CD4-positive, alpha-beta memory T cell (primary cell): ENCODE measurements at places on chromosomes 13 and 19. TPM values are rescaled to one million over a fixed set of nuclear protein-coding genes. Genes with fewer than 3 reads are reported as not detected.

DNA sequence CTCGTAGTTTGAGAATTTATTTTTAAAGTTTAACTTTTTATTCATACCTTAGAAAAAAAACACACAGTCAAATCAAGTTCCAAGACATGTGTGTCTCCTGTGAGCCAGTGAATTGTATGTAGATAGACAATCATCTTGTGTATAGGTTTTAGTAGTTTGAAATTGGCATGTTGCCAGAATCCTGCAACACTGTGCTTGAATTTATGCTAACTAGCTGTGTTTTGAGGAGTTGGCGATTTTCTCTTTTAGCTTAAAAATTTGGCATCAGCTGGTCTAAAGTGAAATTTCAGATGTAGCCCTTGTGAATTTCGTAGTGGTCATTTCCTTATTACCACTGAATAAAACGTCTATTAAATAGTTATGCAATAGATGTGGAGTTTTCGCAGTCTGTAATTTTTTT is 213.2 kb downstream of the ATP8A2 start:
- H3K4me3 ChIP-seq = no peak overlapping the region
- no peak overlapping the region for H3K27ac ChIP-seq
- H3K36me3 ChIP-seq = no peaks in the 10 kb centered on the region

- peak within 1 kb of the TSS; percentile 66 for H3K27ac ChIP-seq
- DNase-seq = peak; percentile 79
- peaks cover 18% of the 10 kb centered on the region for H3K4me1 ChIP-seq
- peaks cover 10% of the 10 kb centered on the region for H3K36me3 ChIP-seq
- peak within 1 kb of the TSS; percentile 89 for H3K4me3 ChIP-seq
- H3K27me3 ChIP-seq = no peaks in the 10 kb centered on the region
Observed at GRCh38 chr19:57947419-57948134, at the start of gene ZNF256. TSS of gene ZNF256 (minus strand) at chr19:57947706. CDS start at chr19:57947474, 232 bp downstream.

DNA sequence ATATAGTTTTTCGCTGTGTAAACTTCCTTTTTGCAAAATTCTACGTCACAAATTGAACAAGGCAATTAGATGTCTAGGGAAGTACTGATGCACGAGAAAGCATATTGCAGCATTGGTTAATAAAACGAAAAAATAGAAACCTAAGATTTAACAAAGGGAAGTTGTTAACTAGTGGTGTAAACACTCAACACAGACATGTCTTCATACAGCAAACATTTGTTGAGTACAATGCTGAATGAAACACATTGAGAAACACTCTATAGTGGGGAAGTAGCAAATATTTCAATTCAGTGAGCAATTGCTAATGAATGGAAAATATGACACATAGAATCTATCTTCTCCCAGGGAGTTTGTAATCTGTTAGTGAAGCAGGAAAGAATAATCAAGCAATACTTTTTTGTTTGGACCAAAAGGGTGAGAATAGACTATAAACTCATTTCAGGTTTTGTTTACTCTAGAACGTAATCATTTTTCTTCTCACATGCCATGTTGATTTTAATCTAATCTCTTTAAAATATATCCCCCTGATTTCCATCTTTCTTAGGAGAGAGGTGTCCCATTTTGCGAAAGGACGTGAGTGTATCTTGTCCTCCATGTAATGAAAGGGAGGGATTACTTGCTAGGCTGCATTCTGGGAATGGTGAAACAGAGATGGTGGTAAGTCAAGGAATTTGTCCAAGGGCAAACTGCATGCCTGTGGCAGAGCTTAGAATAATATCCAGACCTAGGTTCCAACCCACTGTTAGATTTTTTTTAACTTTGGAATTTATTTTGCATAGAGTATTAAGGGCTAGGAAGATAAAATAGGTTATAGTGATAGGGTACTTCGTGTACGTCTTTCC is 1.7 kb upstream of the ANKRD10 start:
- no peak for DNase-seq
- no peak overlapping the region for H3K4me3 ChIP-seq
- H3K27ac ChIP-seq = peak overlapping the region; percentile 77
- no peaks in the 10 kb centered on the region for H3K27me3 ChIP-seq
- peaks cover 28% of the 10 kb centered on the region for H3K4me1 ChIP-seq

GRCh38 chr19:16714702-16715287 is 4.9 kb upstream of the NWD1 start:
- DNase-seq = peak; percentile 31
- no peaks in the 10 kb centered on the region for H3K36me3 ChIP-seq
- no peak overlapping the region for H3K4me3 ChIP-seq
- no peaks in the 10 kb centered on the region for H3K4me1 ChIP-seq

The MYPOP gene
- 15.1 TPM for total RNA-seq

The LACC1 gene
- total RNA-seq = 4.6 TPM
